GM04504 (cell line): ENCODE measurements at places on chromosomes 4 and X.

DNA sequence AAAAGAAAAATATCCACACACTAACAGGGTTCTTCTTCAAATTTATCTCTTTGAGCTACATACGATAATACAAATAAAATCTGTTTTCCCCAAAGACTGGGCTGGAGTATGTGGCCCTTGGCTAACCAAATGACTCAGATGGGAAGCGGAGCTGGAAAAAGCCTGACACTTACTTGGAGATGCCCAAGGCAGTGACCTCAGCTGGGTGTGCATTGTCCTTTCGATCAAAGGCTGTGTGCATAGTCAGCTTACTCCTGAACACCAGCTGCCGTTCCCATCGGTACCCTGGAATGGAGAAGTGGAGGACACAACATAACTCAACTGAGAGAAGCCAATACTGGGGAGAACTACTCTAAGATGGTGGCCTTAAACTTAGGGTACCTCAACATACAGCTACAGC, 95.1 kb downstream of the CDS1 start:
- DNase-seq = no peak

- DNase-seq = no peak
Measured at GRCh38 chrX:135389717-135390116, 32.0 kb upstream of the SMIM10L2A start.

- DNase-seq = no peak
Measured at GRCh38 chrX:136752796-136753195, 27.9 kb downstream of the ARHGEF6 start.

- no peak for DNase-seq
Measured at GRCh38 chr4:188783175-188783574, 643.9 kb downstream of the TRIML1 start.

- peak; percentile 75 for DNase-seq
Measured at GRCh38 chrX:44903107-44903506, 30.1 kb downstream of the KDM6A start.

DNA sequence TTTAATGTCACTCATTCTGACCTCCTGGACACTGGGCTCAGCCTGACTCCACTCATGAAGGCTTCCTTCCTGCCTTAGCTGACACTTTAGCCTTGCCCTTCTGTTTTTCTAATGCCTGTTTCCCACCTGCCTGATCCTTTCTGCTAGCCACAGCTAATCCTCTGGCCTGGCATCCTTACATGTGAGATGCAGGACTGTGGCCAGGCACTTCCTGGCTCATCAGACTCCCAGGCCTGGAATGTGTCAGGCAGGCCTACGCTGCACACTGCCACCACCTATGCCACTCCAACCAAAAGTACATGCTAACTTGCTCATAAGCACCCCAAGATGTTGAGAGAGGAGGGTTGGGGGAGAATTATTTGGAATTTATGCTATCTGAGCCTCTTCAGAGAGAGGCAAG, 138.8 kb upstream of the NALF2 start:
- DNase-seq = no peak

GRCh38 chr4:110442309-110442708, 33.6 kb upstream of the ENPEP start:
- DNase-seq = no peak

DNA sequence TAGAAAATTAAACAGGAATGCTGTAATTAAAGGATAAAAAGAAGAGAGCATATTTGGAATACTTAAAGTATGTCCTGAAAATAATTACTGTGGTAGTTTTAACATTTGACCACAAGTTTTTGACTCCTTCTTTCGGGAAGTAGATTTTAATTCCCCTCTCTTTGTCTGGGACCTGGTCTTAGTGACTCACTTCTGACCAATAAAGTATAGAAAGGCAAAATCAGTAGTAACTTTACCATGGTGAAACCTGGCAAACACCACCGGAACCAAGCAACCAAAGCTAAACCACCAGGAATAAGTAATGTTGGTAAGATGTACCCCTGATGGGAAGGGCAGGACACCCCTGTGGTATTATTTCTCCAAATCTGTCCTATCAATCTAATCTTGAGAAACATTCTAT, 314.8 kb downstream of the PDHA2 start:
- no peak for DNase-seq

GRCh38 chrX:34126011-34126410, 6.1 kb downstream of the FAM47A start:
- DNase-seq = no peak

GRCh38 chr4:37864786-37865185, 26.1 kb upstream of the TBC1D1 start:
- no peak for DNase-seq

GRCh38 chrX:42934020-42934726, 156.2 kb upstream of the PPP1R2C start:
- no peak for DNase-seq

GRCh38 chr4:2247128-2248043, 5.5 kb upstream of the HAUS3 start:
- DNase-seq = no peak

DNA sequence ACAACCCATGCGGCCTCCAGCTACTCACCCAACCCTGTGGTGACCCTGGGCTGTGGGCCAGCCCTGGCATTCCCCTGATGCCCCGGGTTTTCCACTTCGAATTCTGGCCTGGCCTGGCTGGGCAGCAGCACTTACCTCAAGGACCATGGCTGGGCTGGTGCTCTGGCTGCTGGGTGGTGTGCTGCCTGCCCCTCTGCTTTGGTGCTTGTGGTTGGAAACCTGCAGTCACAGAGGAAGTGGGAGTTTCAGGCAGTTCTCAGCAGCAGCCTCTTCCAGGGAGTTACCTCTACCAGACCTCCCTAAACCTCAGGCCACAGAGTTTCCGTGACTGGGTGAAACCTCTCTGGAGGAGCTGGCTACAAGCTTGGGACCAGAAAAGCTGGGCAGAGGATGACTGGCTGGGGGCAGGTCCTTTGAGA, at the start of gene CXCR3:
TSS of gene CXCR3 (minus strand) at position 209 of the 419 bp plus-strand sequence. CDS start at position 147, 62 bp downstream.
- no peak for DNase-seq
